ENCODE measurements at places on chromosomes 5 and 9.

- no peak for DNase-seq
- H3K4me1 ChIP-seq: no peaks in the 10 kb centered on the region
- H3K27me3 ChIP-seq: no peaks in the 10 kb centered on the region
Measured at GRCh38 chr5:417301-418161, 25.4 kb upstream of the EXOC3 start.

DNA sequence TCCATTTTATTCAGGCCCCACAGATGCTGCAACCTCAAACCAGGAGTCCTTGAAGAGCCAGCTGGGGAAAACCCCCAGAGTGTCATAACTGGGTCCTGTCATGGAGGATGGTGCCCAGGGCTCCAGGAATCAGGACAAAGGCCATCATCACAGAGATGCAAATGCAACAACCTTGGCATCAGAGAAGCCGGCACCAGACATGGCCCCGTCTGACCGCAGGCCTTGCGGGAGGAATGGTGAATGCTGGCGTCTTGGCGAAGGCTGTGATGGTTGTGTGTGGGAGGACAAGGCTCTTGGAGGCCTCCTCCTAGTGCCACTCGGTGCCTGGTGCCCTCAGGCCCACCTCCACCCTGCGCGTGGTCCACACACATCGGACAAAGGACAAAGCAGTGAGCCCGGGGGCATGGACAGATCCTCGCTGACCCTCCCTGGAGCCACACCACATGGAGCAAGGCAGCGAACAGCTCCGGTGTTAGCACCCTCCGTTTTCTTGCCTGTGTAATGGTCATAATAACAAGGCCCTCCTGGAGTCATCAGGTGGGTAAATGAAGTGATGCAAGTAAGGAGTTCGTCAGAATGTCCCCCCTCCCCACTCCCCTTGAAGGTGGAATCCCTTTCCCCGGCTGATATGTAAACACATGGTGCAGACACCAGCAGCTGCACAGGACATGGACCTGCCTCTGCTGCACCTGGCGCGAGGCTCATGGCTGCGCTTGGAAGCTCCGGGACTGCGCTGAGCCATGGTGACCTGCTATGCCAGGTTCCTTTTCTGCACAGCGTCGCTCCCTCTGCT lies 380.7 kb downstream of the IRX2 start:
- no peak for DNase-seq
- H3K36me3 ChIP-seq: no peaks in the 10 kb centered on the region
- H3K27me3 ChIP-seq: no peaks in the 10 kb centered on the region
- H3K4me3 ChIP-seq: no peak overlapping the region
- no peak overlapping the region for H3K27ac ChIP-seq

DNA sequence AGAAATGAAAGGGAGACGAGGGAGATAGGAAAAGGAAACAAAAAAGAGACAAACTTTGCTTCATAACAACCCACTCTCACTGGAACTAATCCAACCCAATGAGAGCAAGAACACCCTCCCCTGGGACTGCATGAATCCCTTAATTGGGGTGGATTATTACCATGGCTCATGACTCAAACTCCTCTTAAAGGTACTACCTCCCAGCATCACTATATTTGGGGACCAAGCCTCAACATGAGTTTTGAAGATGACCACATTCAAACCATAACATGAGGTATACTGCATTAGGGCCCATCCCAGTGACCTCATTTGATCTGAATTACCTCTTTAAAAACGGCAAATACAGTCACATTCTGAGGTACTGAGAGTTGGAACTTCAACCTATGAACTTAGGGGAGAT lies 8.0 kb downstream of the MTAP start:
- no peaks in the 10 kb centered on the region for H3K4me1 ChIP-seq
- H3K27ac ChIP-seq: peak overlapping the region; percentile 2
- no peak for DNase-seq
- no peaks in the 10 kb centered on the region for H3K27me3 ChIP-seq
- H3K4me3 ChIP-seq: no peak overlapping the region

- no peak overlapping the region for H3K27ac ChIP-seq
- no peak overlapping the region for H3K4me3 ChIP-seq
- no peak for DNase-seq
- no peaks in the 10 kb centered on the region for H3K4me1 ChIP-seq
Measured at GRCh38 chr9:98378206-98378780, 122.8 kb upstream of the TBC1D2 start.

DNA sequence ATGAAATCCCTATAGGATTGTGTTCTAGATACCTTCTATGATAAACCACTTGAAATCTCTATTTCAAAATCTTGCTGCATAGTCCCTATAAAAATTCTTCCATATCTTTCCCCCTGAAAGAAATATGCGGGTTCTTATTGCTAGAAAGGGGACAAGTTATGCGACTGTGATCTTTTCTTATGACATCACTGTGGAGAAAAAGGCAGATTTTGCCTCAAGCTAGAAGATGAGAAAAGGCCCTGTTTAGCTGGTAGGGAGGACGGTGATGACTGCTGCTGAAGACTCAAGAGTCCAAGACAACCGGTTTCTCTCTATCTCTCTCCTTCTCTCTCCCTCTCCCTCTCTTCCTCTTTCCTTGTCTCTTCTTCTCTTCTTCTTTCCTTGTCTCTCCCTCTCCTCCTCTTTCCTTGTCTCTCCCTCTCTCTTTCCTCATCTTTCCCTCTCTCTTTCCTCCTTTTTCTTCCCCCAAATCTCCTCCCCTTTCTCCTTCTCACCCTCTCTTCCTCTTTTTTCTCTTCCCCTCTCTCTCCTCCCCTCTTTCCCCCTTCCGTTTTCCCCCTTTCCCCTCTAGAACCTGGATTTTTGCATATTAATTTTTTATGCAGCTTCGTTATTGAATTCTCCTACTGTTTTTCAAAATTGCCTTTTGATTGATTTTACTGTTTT lies 5.3 kb downstream of the OR2S2 start:
- H3K4me3 ChIP-seq: no peak overlapping the region
- H3K4me1 ChIP-seq: no peaks in the 10 kb centered on the region

- H3K4me3 ChIP-seq: no peak overlapping the region
- H3K27ac ChIP-seq: no peak overlapping the region
Measured at GRCh38 chr5:116528519-116529234, 45.9 kb downstream of the SEMA6A start.

GRCh38 chr9:127463911-127464310 lies 12.6 kb downstream of the LRSAM1 start:
- no peaks in the 10 kb centered on the region for H3K4me1 ChIP-seq
- DNase-seq: no peak
- no peak overlapping the region for H3K4me3 ChIP-seq
- H3K36me3 ChIP-seq: peaks cover 7% of the 10 kb centered on the region

DNA sequence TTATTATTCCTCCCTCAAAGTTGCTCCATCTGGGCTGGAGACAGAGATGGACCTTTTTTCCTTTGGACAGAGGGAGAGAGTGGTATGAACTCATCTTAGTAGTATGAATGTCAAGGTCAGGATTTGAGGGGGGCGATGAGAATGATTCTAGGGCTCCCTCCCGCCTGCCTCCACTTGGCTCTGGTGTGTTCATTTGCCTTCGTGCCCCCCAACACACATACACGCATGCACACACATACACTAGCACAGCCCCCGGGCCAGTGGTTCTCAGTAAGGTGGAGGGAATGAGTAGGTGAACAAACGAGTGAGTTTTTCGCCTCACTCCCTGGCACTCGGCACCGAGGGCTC lies 44.5 kb downstream of the ERGIC1 start:
- no peaks in the 10 kb centered on the region for H3K36me3 ChIP-seq
- no peaks in the 10 kb centered on the region for H3K4me1 ChIP-seq
- DNase-seq: no peak
- peak overlapping the region; percentile 48 for H3K4me3 ChIP-seq
- H3K27ac ChIP-seq: peak overlapping the region; percentile 71

GRCh38 chr9:99578666-99579065 lies 243.0 kb upstream of the NR4A3 start:
- no peaks in the 10 kb centered on the region for H3K4me1 ChIP-seq
- H3K36me3 ChIP-seq: no peaks in the 10 kb centered on the region
- H3K4me3 ChIP-seq: no peak overlapping the region
- H3K27me3 ChIP-seq: no peaks in the 10 kb centered on the region
- no peak overlapping the region for H3K27ac ChIP-seq

GRCh38 chr5:16759147-16759773 lies 142.5 kb upstream of the RETREG1 start:
- DNase-seq: no peak
- H3K4me1 ChIP-seq: no peaks in the 10 kb centered on the region
- no peaks in the 10 kb centered on the region for H3K36me3 ChIP-seq
- H3K27me3 ChIP-seq: no peaks in the 10 kb centered on the region

GRCh38 chr5:77935506-77936364 lies 159.6 kb upstream of the TBCA start:
- H3K27me3 ChIP-seq: no peaks in the 10 kb centered on the region

- no peak overlapping the region for H3K4me3 ChIP-seq
- H3K36me3 ChIP-seq: no peaks in the 10 kb centered on the region
- no peaks in the 10 kb centered on the region for H3K27me3 ChIP-seq
- DNase-seq: no peak
Measured at GRCh38 chr9:26706223-26706622, 186.4 kb downstream of the CAAP1 start.

DNA sequence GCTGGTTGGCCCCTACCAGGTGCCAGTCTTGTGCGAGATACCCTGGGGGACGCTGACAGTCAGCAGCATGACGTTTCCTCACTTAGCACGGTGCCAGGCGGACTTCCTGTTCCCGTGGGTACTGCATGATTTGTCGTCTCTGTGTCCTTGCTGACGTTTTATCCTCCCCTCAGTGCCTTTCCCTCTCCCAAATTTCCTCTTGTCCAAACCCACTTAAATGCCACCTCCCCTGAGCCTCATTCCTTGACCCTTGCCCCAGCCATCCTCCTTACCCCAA lies 60.6 kb upstream of the SAP30L start:
- H3K4me1 ChIP-seq: no peaks in the 10 kb centered on the region
- no peak overlapping the region for H3K27ac ChIP-seq
- H3K4me3 ChIP-seq: no peak overlapping the region
- no peak for DNase-seq
- no peaks in the 10 kb centered on the region for H3K27me3 ChIP-seq
- no peaks in the 10 kb centered on the region for H3K36me3 ChIP-seq

GRCh38 chr9:116389541-116390302 lies 236.1 kb downstream of the PAPPA start:
- no peak overlapping the region for H3K4me3 ChIP-seq
- no peak for DNase-seq
- H3K27me3 ChIP-seq: no peaks in the 10 kb centered on the region

- no peaks in the 10 kb centered on the region for H3K36me3 ChIP-seq
- peaks cover 9% of the 10 kb centered on the region for H3K4me1 ChIP-seq
- no peak overlapping the region for H3K4me3 ChIP-seq
- H3K27me3 ChIP-seq: no peaks in the 10 kb centered on the region
- DNase-seq: no peak
- no peak overlapping the region for H3K27ac ChIP-seq
Measured at GRCh38 chr5:6737043-6737941, 24.1 kb downstream of the TENT4A start.
